Right renal pelvis (tissue), 4 donors: ENCODE measurements at places on chromosomes 7 and 10. TPM values are rescaled to one million over a fixed set of nuclear protein-coding genes. Genes with fewer than 3 reads are reported as not detected.
A peak's percentile ranks its signal among the peaks of the same experiment; 100 is the strongest.

Gene CALU
- 221 TPM for polyA plus RNA-seq

Gene RNF32
- 2.4 TPM for polyA plus RNA-seq

Gene SLC18A2
- polyA plus RNA-seq: 1.5 TPM

Gene BLNK
- polyA plus RNA-seq: 40.7 TPM

Gene ADIRF
- 34.7 TPM for polyA plus RNA-seq

DNA sequence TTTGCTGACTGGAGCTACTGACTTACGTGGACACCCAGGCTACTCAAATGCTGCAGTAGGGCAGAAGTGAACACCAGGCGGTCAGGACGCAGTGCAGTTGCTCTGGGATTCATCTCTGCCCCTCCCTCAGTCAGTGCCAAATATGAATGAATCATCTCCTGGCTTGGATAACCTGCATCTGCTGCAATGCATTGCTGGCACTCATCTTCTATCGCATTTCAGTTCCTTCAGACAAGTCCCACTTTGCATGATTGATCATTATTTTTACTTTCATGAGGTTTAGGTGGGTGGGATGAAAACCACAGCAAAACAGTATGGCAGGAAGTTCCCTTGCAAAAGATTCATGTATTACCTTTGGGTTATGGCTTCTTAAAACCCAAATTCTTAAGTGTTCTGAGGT lies 224.6 kb upstream of the NRP1 start:
- no peak for DNase-seq

DNA sequence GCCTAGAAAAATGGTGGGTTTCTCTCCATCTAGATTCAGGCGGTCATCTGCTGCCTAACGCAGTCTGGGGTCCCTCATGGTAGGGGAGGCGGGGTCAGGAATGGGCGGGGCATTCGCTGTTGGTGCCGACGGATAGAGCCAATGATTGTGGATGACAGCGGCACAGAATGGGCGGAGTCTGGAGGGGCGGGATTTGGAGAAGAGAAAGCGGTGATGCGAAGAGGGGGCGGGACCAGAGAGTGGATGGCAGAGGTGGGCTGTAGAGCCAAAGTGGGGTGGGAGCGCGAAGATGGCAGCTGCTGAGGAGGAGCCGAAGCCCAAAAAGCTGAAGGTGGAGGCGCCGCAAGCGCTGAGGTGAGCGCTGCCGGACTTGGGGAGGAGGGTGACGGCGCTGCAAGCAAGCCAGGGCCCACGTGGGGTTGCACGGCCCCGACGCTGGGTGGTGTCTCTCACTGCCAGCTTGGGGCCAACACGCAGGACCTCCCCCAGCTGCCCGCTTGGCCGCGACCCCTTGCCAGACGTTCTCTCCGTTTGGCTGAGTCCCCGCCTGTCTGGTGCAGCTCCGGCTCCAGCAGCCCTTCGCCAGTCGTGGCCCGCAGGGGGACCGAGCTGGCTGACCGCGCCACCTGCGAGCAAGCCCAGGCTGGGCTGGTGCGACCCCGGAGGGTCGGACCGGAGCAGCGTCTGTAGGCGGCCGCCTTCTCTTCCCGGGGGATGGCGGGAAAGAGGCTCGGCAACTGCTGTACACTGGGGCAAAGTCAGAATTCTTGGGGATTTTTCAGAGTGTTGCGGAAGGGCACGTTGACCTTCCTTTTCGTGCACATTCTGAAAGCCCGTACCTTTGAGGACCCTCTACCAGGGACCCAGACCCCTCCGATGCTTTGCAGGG lies at the start of gene ADK:
Gene ADK (plus strand): TSS at position 232 of the 889 bp plus-strand sequence. CDS start 58 bp downstream, at position 290.
- peak; percentile 99 for DNase-seq

- DNase-seq: no peak
These were observed 8.8 kb downstream of the PARP12 start for GRCh38 chr7:140053812-140054539.

- DNase-seq: no peak
These were observed 4.2 kb upstream of the FOXL3 start for GRCh38 chr7:285731-286130.

DNA sequence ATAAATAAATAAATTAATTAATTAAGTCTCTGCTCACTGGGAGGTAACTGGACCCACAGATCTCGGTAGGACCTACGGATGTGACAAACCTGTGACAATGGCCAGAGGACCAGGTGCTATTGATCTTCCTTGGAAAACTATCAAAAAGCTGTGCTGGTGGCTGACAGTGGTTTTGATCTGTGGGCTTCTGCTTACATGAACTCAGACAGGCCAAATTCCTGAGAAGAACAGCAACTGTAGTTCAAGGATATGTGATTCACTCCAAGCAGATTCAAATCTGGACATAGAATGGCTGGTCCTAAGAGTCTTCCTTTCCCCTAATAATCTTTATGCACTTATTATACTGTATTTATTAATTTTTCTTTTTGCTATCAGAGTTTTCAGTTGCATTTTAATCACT lies 80.0 kb downstream of the ATXN7L1 start:
- DNase-seq: no peak

- no peak for DNase-seq
These were observed 108.9 kb upstream of the FAM3C start for GRCh38 chr7:121505021-121505420.

- DNase-seq: no peak
These were observed 159.6 kb downstream of the NRP1 start for GRCh38 chr10:33174674-33175434.

DNA sequence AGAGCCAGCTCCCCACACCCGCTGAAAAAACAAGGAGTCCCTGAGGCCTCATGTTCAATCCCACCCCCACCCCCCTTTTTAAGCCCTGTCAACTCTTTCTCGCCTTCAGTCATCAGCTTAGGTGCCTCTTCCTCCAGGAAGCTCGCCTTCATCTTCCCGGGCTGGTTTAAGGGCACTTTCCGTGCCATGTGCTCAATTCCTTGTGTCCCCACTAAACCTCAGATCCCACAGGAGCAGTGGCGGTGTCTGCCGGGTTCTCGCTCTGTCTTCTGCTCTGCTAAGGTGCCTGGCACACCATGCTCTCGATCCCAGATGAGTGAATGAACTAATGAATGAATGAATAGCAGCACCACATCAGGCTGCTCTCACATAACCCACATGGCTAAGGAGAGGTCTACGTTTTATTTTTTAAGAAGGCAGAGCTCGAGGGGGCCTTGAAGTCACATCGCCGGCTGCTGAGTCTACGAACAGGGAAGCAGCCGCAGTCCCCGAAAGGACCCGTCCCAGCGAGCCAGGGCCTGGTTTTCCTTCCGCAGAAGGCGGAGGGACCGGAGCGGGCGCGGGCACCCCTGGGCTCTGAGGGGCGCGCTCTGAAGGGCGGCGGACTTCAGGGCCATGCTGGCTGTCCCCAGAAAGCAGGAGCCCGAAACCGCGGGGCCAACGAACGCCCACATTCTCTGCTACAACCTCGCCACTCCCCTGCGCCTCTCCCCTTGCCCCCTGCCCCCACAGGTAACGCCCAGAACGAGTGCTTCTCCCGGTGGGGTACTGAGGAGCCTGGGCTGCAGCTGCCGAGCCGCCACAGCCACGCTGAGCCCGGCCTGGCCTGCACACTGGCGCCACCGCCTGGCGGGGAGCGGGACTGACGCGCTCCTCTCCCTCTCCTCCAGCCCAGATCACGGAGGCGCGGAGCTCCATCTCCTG lies 73.4 kb upstream of the KCNMA1 start:
- no peak for DNase-seq

DNA sequence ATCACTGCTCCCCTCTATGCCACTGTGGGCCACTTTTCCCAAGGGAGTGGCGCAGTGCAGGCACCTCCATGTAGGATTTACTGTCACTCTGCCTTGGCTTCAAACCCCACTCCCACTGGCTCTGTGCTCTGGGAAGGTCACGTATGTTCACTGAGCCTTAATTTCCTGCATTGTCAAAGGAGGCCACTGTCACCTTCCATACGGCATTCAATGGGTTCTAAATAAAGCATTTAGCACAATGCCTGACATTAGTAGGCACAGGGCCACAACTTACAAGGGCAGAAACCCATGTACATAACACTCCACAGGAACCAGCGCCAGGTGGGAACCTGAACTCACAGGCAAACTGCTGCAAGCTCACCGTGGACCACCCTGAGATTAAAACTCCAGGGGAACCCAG lies 196.4 kb downstream of the USP6NL start:
- DNase-seq: no peak

GRCh38 chr7:17512181-17512675 lies 213.8 kb downstream of the AHR start:
- no peak for DNase-seq

DNA sequence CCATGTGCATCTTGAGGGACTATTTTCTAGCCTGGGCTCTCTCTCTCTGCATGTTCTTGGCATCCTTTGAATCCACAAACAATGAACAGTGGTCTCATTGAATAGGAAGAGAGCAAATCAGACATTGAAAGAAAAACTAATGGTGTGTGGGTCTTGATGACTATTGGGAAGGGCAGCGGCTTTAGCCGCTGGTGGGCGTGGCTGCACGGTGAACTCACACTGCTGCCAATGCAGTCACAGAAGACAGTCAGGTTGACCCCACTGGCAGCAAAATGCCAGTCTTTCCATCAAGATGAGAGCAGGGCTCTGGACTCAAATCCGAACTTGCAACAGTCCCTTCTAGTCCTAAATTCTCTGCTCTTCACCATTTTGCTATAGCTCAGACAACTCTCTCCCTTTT lies 91.0 kb downstream of the ADARB2 start:
- DNase-seq: no peak

- DNase-seq: peak; percentile 41
These were observed 25.5 kb upstream of the C10orf67 start for GRCh38 chr10:23370106-23370505.

DNA sequence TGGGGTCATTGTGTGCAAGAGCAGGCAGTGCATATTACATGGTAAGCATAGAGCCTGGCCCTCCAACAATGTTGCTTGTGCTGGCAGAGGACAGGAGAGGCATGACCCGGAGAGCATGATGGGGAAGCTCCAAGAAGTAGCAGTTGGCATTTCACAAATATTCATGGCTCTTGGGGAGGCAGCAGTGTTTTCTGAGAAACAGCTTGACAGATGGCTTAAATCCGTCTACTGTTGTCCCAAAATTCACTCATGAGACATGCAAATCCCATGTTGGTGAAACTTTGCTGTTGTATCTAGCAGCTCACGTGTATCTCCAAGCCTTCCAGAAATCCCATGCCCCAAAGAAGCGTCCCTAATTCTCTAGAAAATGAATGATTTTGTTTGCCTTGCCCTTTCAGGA lies 487.0 kb downstream of the SORCS3 start:
- DNase-seq: no peak

GRCh38 chr10:9051328-9051974 lies 997.0 kb downstream of the GATA3 start:
- no peak for DNase-seq

- no peak for DNase-seq
These were observed 322.6 kb upstream of the KIAA1217 start for GRCh38 chr10:23886355-23886754.

DNA sequence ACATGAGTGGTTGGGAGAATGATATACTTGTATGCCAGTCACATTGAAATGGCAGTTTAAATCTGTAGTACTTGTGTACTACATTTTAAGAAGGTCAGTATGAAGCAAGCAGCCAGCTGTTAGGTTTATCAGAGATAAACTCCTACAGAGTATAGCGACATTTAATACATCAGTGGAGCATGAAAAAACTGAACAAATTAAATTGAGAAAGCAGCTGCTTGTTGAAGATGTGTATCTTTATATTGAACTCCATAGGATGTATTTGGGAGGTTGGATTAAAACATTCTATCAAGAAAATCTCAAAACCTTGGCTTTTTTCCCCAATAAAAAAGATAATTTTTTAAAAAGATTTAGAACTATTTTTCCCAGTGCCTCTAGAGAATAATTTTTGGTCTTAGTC lies 47.8 kb downstream of the PHF14 start:
- DNase-seq: no peak
